Left lung (tissue), 14 donors: ENCODE measurements at places on chromosomes 3 and 15. TPM values are rescaled to one million over a fixed set of nuclear protein-coding genes. Genes with fewer than 3 reads are reported as not detected.
A peak's percentile ranks its signal among the peaks of the same experiment; 100 is the strongest.

ACKR2 gene
- 7.9 TPM for total RNA-seq

MEX3B gene
- 4.9 TPM for total RNA-seq

PSTPIP1 gene
- total RNA-seq = 9.1 TPM

ATP13A5 gene
- total RNA-seq = 1.1 TPM

SERINC4 gene
- total RNA-seq = 0.10 TPM

DNA sequence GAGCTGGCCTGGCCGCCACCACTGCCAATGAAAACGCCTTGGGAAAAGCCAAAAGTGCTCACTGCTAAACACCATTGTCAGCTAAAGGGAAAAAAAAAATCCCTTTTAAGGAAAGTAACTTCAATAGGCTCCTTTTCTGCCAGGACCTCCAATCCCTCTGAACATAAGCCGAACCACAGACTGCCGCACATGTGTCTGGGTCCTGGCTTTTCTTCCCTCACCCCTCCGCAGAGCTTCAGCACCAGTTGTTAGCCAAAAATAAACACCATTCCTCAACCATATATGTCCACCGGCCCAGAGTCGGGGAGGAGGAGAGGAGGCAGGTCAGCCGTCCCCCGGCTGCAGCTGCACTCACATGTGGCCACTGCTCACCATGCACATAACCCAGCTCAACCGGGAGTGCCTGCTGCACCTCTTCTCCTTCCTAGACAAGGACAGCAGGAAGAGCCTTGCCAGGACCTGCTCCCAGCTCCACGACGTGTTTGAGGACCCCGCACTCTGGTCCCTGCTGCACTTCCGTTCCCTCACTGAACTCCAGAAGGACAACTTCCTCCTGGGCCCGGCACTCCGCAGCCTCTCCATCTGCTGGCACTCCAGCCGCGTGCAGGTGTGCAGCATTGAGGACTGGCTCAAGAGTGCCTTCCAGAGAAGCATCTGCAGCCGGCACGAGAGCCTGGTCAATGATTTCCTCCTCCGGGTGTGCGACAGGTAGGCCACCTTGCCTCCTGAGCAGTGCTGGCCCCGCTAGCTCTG lies at the start of gene FBXL22:
Gene FBXL22 (plus strand): TSS at position 350 of the 753 bp plus-strand sequence. CDS start 6 bp downstream, at position 356.
- DNase-seq = no peak

GRCh38 chr3:128549283-128550112 lies 56.5 kb upstream of the GATA2 start:
- peak; percentile 77 for DNase-seq

GRCh38 chr3:153666991-153667740 lies 454.0 kb upstream of the ARHGEF26 start:
- DNase-seq = no peak

- DNase-seq = no peak
Measured at GRCh38 chr3:86562090-86562489, 428.9 kb downstream of the VGLL3 start.

DNA sequence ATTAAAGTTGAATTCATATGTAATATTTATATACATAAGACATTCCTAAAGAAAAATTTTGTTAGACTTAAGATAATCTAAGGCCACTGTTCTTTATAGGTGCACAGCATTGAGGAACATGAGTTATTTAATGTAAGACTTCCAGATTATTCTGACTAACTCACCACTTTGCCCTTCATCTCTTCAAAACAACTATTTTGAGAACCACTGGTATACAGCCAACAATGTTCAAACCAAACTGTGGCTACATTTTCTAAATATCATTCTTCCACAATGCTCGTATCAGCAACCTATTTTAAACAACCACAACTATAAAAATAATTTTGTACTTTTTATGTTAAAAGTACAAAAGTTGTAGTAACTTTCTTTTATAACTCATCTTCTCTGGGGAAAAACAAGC lies 199.8 kb upstream of the ALCAM start:
- DNase-seq = no peak

DNA sequence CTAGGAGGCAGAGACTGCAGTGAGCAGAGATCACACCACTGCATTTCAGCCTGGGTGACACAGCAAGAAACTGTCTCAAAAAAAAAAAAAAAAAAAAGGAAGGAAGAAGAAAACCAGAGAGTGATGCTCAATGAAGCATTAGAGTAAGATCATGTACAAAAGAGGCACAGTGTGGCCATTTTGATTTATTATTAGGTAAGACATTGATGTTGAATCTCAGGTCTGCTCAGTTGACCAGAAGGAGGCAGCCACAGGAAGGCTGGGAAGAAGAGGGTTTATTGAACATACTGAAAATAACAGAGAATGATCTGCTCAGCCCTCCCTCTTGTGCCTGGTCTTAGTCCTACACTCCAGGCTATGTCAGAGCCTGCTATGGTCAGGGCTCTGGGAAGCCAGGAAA lies 15.6 kb downstream of the LRRK1 start:
- no peak for DNase-seq

DNA sequence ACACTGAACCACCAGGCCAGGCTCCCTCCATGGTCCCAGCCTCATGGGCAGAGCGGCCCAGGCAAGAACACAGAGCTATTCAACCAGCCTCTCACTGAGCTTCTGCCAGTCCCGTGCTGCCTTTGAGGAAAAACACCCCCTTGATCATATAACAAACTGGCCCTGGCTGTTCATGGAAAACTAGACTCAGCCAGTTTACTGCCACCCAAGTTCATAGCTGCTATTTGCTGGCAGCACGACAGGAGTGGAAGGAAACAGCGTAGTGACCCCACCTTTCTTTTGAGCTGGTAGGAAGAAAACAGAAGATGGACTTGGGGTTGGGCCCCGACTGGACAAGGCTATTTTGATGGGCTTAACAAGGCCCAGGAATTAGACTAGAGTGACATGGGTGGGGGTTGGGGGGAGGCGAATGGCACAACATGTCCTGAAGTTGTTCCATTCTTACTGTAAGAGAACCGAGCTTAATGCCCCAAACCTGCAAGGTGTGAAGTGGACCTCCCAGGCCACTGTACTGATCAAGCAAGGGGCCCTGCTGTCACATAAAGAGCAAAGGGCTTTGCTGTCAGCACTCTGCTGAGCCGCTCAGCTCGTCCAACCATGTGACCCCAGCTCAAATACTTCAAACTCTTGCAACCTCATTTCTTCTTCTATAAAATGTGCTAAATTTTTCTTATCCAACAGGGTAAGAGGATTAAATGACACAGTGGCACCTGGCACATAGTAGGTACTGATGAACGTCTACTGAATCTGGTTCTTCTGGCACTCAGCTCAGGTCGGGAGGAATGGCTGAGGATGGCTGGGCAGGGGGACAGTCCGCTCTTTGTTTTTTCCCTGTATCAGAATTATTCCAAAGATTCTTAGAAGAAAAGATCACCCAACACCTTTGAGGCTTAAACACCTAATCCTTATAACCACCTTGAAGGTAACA lies 1.6 kb downstream of the FBXL22 start:
- no peak for DNase-seq

DNA sequence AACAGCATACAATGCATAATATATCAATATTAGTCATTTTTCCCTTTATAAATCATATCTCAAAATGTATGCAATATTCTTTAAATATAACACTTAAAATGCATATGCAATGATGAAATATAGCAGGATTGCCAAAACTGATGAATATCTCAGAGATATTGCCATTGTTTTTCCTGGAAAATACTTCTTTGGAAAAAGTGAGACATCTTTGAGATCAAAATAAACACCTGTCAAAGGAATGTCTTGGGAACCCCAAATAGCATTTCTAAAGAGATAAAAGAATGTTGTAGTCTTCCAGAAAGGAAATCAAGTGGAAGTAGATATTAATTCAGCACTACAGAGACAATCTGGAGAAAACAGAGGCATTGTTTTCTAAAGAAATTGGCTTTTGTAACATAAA lies 457.8 kb upstream of the UBE2E2 start:
- no peak for DNase-seq

GRCh38 chr3:149941946-149942345 lies 28.7 kb downstream of the PFN2 start:
- no peak for DNase-seq

DNA sequence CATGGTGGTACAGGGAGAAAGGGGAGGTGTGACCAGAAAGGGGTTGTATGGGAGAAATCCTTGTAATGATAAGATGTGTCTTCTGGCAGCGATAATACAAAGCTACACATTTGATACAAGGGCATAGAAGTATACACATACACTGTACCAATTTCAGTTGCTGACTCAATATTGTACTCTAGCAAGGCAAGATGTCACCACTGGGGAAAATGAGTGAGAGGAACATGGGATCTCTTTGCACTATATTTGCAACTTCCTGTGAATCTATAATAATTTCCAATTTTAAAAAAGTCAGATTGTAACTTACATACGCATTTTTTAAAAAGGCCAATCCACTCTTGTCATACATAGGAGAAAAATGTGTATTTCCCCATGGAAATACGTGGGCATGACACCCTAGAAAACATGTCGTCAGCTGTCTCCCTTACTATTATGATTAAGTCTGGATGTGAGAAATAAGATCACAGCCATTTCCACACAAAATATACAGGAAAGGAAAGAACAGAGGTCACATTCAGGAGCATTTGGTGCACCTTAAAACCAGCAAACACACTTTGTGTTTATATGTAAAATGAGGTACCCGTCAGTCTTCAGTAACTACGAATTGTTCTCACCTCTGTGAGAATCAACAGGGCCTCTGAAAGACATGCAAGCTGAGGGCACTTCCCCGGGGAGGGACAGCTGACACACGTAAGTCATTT lies 22.9 kb downstream of the PRR23E start:
- DNase-seq = no peak

- no peak for DNase-seq
Measured at GRCh38 chr15:80992441-80992840, 2.8 kb upstream of the MESD start.

DNA sequence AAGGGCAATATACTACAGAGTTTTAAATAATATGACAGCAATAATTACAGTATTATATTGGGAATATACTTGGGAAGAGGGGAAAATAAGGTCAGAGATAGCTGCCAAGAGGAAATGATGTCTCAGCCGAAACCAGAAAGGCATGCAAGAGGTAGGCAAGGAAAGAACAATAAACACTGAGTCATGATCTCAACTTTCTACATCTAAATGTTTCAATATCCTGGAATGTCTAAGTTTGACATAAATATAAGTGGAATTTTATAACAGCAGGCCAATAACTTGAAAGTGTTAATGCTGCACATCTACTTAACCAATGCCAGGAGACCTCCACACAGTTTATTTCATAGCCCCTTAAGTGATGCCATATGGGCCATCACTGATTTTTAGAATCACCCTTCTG lies 99.8 kb upstream of the CPNE4 start:
- no peak for DNase-seq

DNA sequence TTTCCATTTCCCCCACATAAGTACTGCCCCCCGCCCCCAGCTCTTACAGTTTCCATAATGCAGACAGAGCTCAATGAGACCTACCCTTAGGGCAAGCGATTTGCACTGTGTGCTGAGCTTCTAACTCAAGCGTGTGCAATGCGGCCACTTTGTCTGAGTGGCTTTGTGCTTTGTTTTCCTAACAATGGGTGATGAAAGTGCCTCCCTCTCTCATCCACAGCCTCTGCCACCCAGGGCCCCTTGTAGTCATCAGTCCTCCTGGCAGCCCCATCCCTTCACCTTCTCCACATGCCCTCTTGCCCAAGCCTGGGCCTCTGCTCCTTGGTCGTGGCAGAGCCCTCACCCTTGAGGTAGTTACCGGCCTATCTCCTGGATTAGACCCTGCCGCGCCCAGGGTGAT lies 17.2 kb downstream of the DAPK2 start:
- DNase-seq = no peak

DNA sequence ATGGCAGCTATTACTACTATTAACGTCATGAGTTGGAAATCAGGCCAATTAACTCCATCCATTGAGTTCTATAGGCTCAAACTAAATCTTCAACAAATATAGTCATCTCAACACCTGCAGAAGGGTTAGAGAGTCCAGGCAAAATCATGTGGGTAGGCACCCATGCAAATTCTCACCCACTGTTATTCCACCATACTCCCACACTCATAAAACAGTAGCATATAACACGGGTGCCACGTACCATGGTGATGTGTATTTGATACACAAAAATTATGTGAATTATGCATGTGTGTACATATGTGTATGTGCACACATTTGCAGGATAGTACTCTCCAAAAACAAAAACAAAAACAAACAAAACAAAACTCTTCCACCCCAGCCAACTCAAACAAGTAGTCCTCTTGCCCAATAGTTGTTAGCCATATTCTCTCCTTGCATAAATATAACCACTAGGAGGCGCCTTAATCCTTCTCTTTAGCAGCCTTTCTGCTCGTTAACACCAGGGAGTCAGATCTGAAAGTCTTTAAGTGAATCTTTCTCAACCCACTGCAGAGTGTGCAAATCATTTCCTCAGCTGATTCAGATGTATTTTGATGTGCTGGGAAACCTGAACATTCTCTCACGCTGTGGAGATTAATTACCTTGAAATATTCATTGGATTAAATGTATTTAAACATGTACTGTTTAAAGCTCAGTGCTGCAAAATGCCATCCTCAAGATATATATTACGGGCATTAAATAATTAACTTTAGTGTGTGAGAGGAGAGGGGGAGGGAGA lies 38.0 kb upstream of the COPB2 start:
- DNase-seq = peak; percentile 78

DNA sequence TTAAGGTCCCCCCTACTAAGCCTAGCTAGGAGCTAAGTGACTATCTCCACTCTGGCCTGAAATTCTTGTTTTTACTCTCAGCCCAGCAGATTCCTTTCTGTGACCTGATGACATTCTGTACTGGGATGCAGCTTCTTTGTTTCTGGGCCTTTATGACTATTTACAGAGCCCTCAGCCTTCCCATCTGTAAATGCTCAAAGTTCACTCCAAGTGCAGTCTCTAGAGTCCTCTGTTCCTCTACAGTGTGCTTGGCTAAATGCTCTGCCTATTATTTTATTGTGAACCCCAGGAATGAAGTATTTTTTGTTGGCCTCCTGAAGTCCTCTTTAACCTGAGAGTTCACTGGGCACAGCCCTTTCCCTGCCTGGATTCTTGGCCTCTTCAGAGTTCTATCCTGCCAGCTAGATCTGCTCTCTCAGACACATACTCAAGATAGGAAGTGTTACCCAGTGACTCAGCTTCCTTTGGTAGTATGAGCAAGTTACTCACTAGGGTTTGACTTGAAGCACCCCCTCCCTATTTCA lies 278.1 kb upstream of the P2RY1 start:
- no peak for DNase-seq
